HT1080 (cell line): ENCODE measurements at places on chromosomes 5 and 9. TPM values are rescaled to one million over a fixed set of nuclear protein-coding genes. Genes with fewer than 3 reads are reported as not detected.

NEUROG1 gene
- total RNA-seq, result not detected in 2 replicates

TSLP gene
- not detected in 2 replicates for total RNA-seq

DNA sequence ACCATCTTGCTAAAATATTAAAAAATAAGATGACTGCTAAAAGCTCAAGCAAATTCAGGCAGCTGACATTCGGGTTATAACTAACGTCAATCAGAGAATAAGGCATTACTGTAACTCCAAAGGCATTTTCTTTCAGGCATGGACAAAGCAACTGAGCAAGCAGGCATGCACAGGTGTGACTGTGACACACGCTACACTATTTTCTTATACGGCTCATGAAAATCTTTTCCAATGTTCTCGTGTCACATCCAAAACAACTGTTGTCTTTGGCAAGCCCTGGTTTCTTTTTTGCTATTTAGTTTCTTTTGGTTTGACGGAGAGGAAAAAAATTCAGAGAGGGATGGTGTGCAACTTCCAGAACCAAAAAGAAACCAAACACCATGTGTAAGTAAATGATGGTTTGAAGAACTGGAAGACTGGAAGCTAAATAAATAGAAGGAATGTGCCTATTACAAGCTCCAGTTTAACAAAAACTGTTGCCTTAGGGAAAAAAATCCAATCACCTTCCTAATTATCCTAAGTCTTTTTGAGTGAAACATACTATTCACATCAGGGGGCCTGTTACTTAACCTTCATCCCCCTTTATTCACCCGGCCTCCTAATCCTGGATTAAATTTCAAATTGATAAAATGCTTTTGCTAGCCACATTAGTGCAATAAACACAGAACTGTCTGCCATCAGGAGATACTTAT is 277.6 kb downstream of the PSAT1 start:
- DNase-seq, result no peak

SPINK13 gene
- total RNA-seq, result 0.30 TPM in 1 of 2 replicates, not detected in the other

DNA sequence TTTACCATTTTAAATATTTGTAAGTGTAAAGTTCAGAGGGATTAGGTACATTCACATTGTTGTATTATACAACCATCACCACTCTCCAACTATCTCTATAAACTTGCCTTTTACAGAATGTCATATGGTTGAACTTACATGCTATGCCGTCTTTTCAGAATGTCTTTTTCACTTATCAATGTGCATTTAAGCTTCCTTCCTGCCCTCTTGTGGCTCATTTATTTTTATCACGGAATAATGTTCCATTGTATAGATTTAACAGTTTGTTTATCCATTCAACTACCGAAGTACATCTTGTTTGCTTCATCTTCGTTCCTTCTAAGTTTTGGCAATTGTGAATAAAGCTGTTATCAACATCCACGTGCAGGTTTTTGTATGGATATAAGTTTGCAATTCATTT is 133.3 kb upstream of the C6 start:
- no peak for DNase-seq

SPINK6 gene
- total RNA-seq, result 1.2 TPM in 1 of 2 replicates, not detected in the other

DNA sequence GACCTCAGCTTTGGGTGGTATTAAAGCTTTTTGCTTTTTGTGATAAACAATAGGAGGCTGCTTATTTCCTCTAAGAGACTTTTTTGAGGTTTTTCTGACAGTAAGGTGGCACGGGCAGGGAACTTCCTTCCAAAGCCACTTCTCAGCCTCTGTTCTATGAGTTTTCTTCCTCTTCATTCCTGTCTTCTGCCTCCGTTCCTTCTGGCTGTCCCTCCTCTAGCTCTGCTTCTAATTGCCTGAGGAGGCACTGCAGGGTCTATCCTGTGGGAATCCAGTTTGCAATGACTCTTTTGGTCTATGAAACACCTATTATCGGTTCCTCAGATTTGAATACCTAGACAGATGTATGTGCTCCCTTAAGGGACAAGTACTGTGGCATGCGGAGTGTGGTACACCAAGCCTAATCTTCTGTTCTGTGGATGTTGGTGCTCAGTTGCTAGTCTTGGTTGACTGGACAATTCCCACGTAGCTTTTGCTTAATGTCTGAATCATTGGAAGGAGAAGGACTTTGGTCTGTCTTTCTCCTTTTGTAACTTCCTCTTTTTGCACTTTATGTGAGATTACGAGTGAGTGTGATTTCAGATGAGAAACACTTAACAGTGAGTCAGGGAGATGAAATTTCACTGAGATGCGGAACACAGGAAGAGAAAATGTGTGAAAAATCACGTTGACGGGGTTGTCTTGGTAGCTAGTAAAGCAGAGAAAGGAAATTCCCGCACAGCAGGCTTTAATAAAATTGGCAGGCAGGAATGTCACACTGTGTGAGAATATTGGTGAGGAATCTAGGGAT is 305.2 kb downstream of the EFNA5 start:
- DNase-seq, result peak; percentile 83

DNA sequence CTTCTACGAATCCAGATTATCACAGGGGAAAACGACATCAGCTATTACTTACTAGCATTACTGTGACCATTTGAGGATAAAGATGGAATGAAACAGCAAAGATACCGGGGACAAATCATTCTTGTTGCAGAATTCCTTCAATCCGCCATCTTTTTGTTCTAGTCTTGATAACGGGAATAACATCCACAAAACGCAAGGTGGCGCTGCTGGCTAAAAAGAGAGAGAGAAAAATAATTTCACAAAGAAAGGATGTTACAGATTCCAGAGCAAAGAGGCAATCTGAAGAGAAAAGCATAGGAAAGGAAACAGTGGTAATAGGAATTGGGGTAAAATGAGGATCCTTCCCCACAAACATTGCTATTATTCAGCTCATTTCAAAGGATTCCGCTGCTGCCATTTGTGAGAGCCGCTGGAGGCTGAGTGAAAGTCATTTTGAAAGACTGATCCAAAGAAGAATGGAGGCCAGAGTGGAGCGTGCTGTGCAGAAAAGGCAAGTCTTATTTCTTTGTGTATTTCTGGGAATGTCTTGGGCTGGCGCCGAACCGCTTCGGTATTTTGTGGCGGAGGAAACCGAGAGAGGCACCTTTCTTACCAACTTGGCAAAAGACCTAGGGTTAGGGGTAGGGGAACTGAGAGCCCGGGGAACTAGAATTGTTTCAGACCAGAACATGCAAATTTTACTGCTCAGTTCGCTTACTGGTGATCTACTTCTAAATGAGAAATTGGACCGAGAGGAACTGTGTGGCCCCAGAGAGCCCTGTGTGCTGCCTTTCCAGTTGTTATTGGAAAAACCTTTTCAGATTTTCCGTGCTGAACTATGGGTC is at the start of gene PCDHB7:
PCDHB7 (plus strand) TSS at position 264 of the 824 bp plus-strand sequence; CDS start at position 456, 192 bp downstream.
- no peak for DNase-seq

- DNase-seq, result no peak
Observed at GRCh38 chr9:94859891-94860290, 133.4 kb downstream of the AOPEP start.

C9 gene
- not detected in 2 replicates for total RNA-seq

- DNase-seq, result peak; percentile 84
Observed at GRCh38 chr9:113511856-113512761, 48.6 kb downstream of the RGS3 start.

DNA sequence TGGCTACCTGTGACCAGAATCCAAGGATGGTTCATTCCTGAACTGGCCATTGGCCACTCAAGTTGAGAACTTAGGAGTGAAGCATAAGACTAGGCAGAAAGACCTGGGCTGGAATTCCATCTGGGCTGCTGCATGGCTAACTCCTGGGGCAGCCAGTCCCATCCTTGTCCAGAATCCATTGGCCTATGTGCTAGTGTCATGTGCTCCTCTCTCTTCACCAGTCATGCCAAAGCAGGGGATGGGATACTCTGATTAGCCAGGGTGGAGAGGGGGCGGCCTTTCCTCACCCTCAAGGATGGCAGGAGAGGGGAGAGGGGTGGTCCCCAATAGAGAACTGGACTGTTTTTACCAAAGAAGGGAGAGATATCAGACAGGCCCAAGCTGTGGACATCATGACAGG is 93.2 kb downstream of the ZNF618 start:
- no peak for DNase-seq

- no peak for DNase-seq
Observed at GRCh38 chr5:159695741-159696294, 220.5 kb upstream of the ADRA1B start.

DNA sequence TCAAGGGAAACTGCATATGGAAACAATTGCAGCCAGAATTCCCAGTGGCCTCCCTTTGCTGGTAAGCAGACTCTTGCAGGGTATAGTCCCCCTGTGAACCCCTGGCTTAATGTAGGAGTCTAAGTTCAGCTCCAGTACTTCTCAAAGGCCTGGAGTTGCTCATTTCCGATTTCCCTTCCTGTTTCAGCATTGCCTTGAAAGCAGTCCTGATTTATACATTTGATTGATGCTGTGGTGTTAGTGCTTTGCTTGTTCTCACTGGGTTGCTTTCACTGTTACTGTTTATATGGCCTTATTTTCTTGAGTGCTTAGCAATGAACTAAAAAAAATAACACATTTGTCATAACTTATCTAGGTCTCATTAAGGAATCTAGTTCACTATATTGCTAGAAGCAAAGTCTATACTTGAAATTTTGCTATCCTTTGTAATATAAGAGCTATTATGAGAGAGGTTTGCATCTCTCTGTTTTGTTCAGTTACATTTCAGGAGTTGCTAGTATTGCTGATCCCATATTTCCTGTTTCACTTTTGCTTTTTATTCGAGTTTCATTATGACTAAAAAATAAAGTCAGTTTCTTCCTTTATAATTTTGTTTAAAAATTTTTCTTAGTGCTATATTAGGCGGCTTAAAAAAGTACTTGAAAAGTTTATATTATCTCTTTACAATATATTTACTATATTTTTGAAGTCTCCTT is 122.4 kb upstream of the NMUR2 start:
- DNase-seq, result no peak
